B cell (primary cell): ENCODE measurements at places on chromosomes 4 and X. TPM values are rescaled to one million over a fixed set of nuclear protein-coding genes. Genes with fewer than 3 reads are reported as not detected.

DNA sequence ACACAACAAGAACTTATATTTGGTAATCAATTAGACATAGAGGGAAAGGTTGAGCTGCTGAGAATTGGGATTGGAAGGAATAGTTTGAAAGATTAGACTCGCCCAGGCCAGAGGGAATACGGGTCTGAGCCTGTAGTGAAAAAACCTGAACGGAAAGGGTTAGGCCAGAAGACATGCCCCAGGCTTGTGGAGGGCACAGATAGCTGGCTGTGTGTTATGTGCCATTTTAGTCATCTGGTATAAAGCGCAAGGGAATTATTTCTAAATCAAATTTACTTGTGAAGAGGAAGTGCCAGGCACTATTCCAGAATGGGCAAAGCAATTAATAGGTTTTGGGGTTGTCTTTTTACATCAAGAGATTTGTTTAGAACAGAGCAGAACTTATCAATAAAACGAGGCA, 187.5 kb upstream of the ANKRD50 start:
- H3K27ac ChIP-seq, result no peak overlapping the region
- H3K4me3 ChIP-seq, result no peak overlapping the region

GRCh38 chr4:162282684-162283083, 118.9 kb upstream of the FSTL5 start:
- no peak overlapping the region for H3K27ac ChIP-seq
- no peak overlapping the region for H3K4me3 ChIP-seq
- DNase-seq, result no peak
- H3K36me3 ChIP-seq, result no peaks in the 10 kb centered on the region

DNA sequence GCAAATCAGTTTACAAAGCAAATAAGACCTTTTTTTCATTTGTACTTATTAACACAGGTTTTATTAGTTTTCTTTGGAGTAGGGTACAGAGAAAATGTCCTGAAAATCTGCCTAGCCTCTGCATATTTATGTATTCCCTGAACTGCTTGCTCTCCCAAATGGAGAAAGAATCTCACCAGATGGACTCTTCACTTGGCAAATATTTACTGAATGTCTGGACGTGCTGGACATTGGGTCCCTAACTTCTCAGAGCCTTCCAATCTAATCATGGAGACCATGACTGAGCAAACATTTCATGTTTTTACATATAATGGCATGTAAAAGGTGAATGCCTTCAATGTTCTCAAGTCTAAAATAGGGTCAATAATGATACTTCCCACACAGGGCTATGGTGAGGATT, 126.0 kb downstream of the CHRDL1 start:
- H3K4me3 ChIP-seq, result no peak overlapping the region
- H3K4me1 ChIP-seq, result no peaks in the 10 kb centered on the region
- H3K27me3 ChIP-seq, result no peaks in the 10 kb centered on the region
- DNase-seq, result no peak

DNA sequence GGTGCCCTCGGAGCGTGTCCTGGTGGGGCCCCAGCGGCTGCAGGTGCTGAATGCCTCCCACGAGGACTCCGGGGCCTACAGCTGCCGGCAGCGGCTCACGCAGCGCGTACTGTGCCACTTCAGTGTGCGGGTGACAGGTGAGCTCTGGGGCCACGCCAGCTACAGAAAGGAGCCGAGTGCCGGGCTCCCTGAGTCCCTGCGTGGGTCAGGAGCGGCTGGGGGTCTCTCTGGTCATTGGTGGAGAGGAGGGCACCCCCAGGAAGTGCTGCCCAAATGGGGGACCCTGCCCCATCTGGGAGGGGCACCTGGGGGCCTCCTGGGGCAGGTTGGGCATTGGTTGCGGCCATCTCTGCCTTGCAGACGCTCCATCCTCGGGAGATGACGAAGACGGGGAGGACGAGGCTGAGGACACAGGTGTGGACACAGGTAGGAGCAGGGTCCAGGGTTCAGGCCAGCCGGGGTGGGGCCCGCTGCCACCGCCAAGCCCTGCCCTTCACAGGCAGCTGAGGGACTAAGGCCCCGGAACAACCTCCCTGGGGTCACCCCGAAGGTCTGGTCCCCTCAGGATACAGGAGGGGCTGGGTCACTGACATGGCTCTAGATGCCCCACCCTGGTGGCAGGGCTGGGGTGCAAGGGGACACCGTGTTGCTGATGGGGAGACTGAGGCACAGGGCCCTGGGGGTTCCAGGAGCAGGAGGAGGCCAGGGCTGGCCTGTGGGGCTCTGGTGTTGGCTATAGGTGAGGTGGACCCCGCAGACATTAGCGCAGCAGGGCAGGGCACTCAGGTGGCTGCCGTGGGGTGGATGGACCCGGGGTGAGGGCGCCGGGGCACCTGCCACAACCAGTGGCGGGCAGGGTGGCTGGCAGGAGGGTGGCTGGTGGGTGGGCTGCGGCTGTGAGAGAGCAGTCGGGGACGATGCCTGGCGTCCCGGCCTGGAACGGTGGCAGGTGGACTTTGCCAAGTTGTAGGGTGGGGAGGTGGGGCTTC, 6.6 kb downstream of the FGFR3 start:
- H3K36me3 ChIP-seq, result no peaks in the 10 kb centered on the region
- H3K4me3 ChIP-seq, result no peak overlapping the region
- H3K27ac ChIP-seq, result no peak overlapping the region

GRCh38 chrX:130174045-130174704, 2.4 kb downstream of the RAB33A start:
- no peak overlapping the region for H3K4me3 ChIP-seq
- peak overlapping the region; percentile 66 for H3K27ac ChIP-seq
- H3K36me3 ChIP-seq, result no peaks in the 10 kb centered on the region
- DNase-seq, result no peak
- H3K27me3 ChIP-seq, result no peaks in the 10 kb centered on the region

- H3K4me1 ChIP-seq, result no peaks in the 10 kb centered on the region
- no peaks in the 10 kb centered on the region for H3K27me3 ChIP-seq
- no peak for DNase-seq
- H3K36me3 ChIP-seq, result no peaks in the 10 kb centered on the region
- no peak overlapping the region for H3K4me3 ChIP-seq
These were observed 26.2 kb downstream of the DLG3 start for GRCh38 chrX:70470850-70471289.

GRCh38 chrX:148825696-148826095, 325.3 kb downstream of the AFF2 start:
- no peaks in the 10 kb centered on the region for H3K36me3 ChIP-seq
- no peak overlapping the region for H3K4me3 ChIP-seq
- H3K27ac ChIP-seq, result no peak overlapping the region

DNA sequence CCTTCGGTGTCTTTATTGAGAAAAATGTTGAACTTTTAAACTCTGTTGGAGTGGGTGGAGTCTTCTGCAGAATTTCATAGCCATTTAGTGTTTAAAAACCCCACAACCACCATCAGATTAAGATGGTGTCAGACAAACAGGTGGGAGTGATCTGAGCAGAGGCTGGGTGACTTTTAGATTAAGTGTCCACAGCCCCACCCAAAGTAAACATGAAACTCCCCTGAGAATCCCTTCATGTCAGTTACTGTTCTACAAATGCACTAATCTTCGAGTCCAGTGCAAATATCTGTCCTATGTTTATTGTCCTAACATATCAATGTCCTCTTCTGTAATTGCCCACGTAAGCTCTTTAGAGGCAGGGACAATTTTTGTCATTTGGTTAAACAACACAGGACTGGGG, 175.6 kb upstream of the RBPJ start:
- no peak overlapping the region for H3K4me3 ChIP-seq
- H3K36me3 ChIP-seq, result no peaks in the 10 kb centered on the region
- H3K4me1 ChIP-seq, result no peaks in the 10 kb centered on the region

DNA sequence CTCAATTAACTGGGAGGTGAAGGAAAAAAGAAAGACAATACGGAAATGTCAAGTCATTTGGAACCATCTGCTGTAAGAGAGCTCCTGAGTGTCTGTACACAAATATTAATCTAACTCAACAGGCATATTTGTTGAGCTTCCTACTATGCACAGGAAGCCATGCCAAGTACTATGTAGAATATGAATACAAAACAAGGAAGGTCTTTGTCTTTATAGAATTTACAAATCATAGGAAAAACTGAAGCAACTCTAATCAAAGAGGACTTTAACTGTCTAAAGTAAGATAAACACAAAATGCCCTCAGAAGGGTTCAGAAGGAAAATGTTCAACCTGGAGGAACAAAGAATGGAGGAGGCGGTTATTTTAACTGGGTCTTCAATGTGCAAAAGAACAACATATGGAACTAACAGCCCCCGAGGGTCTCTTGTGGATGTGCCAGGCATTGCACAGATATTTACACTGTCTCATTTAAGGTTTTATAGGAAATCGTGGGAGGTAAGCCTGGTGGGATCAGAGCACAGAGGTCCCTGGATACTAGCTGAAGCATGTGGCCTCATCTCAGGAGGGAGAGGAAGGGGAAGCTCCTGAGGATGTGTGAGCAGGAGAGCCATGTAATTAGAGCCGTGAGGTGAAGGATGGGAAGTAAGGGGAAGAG, 5.8 kb downstream of the FAM114A1 start:
- DNase-seq, result no peak
- H3K36me3 ChIP-seq, result no peaks in the 10 kb centered on the region
- H3K4me1 ChIP-seq, result no peaks in the 10 kb centered on the region
- no peak overlapping the region for H3K4me3 ChIP-seq
- no peaks in the 10 kb centered on the region for H3K27me3 ChIP-seq

DNA sequence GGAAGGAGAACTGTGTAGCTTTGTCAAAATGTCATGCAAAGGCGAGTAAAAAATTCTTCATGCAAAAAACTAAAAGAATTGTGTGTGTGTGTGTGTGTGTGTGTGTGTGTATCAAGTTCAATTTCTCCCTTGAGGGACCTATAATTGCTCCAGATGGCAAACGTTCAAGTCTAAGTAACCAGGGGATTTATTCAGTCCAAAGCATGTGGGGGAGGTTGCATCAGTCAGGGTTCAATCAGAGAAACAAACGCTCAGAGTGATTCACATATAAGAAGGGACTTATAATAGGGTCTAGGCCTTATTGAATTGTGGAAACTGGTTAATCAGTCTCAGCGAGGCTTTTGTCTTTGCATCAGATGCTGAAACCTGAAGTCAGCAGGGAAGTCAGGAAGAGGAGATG, 5.0 kb downstream of the DCAF8L1 start:
- no peak overlapping the region for H3K4me3 ChIP-seq
- no peaks in the 10 kb centered on the region for H3K36me3 ChIP-seq
- H3K27ac ChIP-seq, result no peak overlapping the region
- no peaks in the 10 kb centered on the region for H3K4me1 ChIP-seq

- H3K4me3 ChIP-seq, result no peak overlapping the region
- no peaks in the 10 kb centered on the region for H3K27me3 ChIP-seq
- H3K27ac ChIP-seq, result no peak overlapping the region
- no peak for DNase-seq
- no peaks in the 10 kb centered on the region for H3K4me1 ChIP-seq
These were observed 54.5 kb upstream of the GPR34 start for GRCh38 chrX:41634284-41634683.

- H3K4me1 ChIP-seq, result peaks cover 7% of the 10 kb centered on the region
- no peaks in the 10 kb centered on the region for H3K36me3 ChIP-seq
- H3K27me3 ChIP-seq, result peaks cover 17% of the 10 kb centered on the region
- no peak within 1 kb of the TSS for H3K4me3 ChIP-seq
These were observed at the start of gene NPNT for GRCh38 chr4:105894660-105895582. TSS of gene NPNT (plus strand) at chr4:105895471. CDS start at chr4:105895653, 182 bp downstream.

DNA sequence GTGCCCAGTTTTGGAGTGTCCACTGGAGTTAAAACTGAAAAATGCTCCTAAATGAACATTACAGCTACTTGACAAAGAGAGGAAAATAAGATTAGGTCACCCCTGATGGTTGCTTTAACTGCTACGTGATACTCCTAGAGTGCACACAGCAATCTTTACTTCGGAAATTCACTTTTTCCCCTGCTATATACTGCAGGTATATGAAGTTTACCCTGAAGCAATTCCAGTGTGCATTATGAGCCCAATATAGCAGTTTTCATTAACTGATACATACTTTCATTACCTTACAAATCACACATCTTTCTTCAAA, 773 bp upstream of the ZNF827 start:
- no peak overlapping the region for H3K27ac ChIP-seq
- H3K4me3 ChIP-seq, result no peak overlapping the region
- H3K27me3 ChIP-seq, result no peaks in the 10 kb centered on the region
- no peaks in the 10 kb centered on the region for H3K36me3 ChIP-seq
- no peak for DNase-seq

DNA sequence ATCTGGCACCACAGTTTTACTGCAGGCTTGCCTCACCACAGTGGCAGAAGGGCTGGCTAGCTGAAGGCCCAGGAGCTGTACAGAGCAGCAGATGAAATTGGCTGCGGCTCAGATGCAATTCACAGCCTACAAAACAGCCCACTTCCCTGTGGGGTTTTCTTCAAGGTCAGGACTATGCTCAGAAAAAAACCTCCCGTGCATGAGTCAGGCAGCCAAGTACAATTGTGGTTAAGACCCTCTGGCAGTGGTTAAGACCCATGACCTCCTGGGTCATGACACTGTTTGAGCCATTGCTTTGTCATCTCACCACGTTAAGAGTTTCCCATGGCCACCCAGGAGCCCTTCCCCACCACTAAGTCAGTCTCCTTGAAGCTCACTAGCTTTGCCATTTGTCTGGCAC, 276.3 kb downstream of the HNRNPD start:
- H3K4me1 ChIP-seq, result no peaks in the 10 kb centered on the region
- H3K36me3 ChIP-seq, result no peaks in the 10 kb centered on the region
- no peak for DNase-seq
- no peaks in the 10 kb centered on the region for H3K27me3 ChIP-seq
- H3K4me3 ChIP-seq, result no peak overlapping the region

- no peak for DNase-seq
- H3K4me1 ChIP-seq, result no peaks in the 10 kb centered on the region
- no peaks in the 10 kb centered on the region for H3K27me3 ChIP-seq
- H3K27ac ChIP-seq, result no peak overlapping the region
These were observed 60.0 kb downstream of the RRAGB start for GRCh38 chrX:55777596-55777995.

- H3K27ac ChIP-seq, result no peak overlapping the region
- H3K36me3 ChIP-seq, result no peaks in the 10 kb centered on the region
- DNase-seq, result no peak
- no peaks in the 10 kb centered on the region for H3K4me1 ChIP-seq
- H3K27me3 ChIP-seq, result no peaks in the 10 kb centered on the region
These were observed 126.0 kb upstream of the WDFY3 start for GRCh38 chr4:85092536-85092935.

GRCh38 chr4:80360900-80361299, 25.4 kb downstream of the CFAP299 start:
- H3K4me3 ChIP-seq, result no peak overlapping the region
- no peak overlapping the region for H3K27ac ChIP-seq
- H3K4me1 ChIP-seq, result no peaks in the 10 kb centered on the region

DNA sequence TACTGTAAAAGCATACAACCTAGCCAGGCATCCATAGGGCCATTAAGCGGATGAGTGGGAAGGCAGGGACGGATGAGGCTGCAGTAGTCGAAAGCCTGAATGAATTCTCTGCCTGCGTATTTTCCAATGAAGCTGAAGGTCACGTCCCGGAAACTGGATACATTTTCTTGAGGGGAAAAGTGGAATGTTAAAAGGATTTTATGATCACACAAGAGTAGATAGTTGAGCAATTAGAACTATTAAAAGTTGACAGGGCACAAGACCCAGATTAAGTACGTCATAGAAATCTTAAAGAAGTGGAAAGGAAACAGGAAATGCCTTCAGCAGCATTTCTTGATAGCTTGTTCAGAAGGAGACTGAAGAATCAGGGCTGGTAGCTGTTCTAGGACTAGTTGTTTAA, 98.3 kb upstream of the CXXC4 start:
- no peak overlapping the region for H3K27ac ChIP-seq
- no peaks in the 10 kb centered on the region for H3K4me1 ChIP-seq
- H3K36me3 ChIP-seq, result no peaks in the 10 kb centered on the region
- no peak overlapping the region for H3K4me3 ChIP-seq
- no peaks in the 10 kb centered on the region for H3K27me3 ChIP-seq
- no peak for DNase-seq

SPATA18 gene
- 1.9 and 2.0 TPM in 2 replicates for total RNA-seq

ADH1B gene
- total RNA-seq, result not detected in 2 replicates

RHOXF1 gene
- total RNA-seq, result not detected in 2 replicates

FGFRL1 gene
- total RNA-seq, result 28.5 and 28.9 TPM in 2 replicates

ITGB1BP2 gene
- 3.7 and 4.3 TPM in 2 replicates for total RNA-seq

SPANXN1 gene
- not detected in 2 replicates for total RNA-seq

FRMD7 gene
- not detected in 2 replicates for total RNA-seq

REPS2 gene
- 4.9 and 9.4 TPM in 2 replicates for total RNA-seq

HSFX2 gene
- 1.9 TPM in 1 of 2 replicates, not detected in the other for total RNA-seq
